HEK293T (cell line): ENCODE measurements at places on chromosomes 11 and 22.

- peak; percentile 29 for DNase-seq
Observed at GRCh38 chr22:42880815-42881214, 23.7 kb upstream of the ARFGAP3 start.

- no peak for DNase-seq
Observed at GRCh38 chr11:34632105-34632791, 11.4 kb downstream of the EHF start.

- DNase-seq, result no peak
Observed at GRCh38 chr11:130480711-130481140, 32.3 kb downstream of the ADAMTS15 start.

DNA sequence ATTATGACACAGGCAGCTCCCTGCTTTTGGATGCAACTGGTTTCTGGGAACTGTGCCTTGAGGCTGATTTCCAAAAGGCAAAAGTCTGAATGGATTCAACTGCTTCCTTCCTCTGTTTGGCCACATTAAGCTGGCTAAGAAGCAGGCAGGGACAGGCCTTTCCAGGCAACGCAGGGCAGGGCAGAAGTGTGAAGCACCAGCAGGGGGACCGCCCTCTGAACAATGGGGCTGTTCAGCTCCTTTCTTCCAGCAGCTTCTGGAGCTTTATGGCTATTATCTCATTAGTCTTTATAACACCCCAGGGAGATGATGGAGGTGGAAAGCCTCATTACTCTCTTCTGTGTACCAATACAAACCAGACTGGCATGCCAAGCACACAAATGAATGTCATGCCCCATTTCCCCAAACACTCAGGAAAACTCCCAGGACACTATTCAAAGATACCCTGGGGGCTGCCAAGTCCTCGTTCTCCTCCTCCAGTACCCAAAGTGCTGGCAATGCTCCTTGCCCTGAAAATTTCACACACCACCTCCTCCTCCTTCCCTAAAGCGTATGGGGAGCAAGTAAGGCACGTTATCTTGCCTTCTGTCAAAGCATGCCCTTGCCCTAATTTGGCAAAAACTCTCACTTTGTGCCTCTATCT is 21.3 kb downstream of the MORC2 start:
- DNase-seq, result no peak

- no peak for DNase-seq
Observed at GRCh38 chr11:47961383-47961782, 19.0 kb upstream of the PTPRJ start.

DNA sequence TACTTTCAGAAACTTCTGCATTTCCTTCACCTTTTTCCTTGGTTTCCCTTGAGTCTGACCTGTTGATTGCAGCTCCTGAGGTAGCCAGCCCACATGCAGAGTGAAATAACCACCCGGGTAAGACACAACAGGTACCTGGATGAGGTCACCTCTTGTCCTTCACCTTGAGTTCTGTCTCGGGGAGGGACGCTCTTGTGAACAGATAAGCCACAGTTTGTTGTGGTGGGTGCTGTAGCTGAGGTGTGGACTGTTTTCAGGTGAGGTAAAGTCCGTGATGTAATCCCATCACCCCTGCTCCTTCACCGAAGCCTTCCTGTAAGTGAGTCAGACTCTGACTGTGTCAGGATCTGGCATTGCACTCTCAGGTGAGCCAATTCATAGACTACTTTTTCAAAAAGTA is 183.1 kb downstream of the NAV2 start:
- DNase-seq, result no peak

DNA sequence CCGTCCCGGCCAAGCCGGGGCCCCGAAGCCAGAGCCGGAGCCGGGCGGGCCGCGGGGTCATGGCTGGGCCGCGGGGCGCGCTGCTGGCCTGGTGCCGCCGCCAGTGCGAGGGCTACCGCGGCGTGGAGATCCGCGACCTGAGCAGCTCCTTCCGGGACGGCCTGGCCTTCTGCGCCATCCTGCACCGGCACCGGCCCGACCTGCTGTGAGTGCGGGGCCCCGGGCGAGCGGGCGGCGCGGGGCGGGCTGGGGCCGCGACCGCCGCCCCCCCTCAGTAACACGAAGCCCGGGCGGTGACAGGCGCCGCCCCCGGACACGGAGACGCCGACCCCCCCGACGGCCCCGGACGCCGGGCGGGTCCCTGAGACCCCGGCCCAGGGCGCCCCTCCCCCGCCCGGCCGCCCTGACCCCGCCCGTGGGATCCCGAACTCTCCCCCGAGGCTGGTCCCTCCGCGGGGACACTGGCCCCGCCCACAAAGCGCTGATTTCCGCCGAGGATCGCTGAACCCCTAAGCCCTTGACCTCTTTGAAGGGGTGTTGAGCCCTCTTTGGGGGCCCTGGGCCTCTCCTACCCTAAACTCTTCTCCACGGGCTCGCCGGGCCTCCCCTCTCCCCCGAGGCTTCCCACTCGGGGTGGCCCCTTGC is 389 bp downstream of the MICALL1 start:
- peak; percentile 45 for DNase-seq
